Activated naive CD4-positive, alpha-beta T cell treated with anti-CD3 and anti-CD28 coated beads, Interleukin-2, amount 50 U/mL, for 72 hours (primary cell): ENCODE measurements at places on chromosomes 6 and 20. TPM values are rescaled to one million over a fixed set of nuclear protein-coding genes. Genes with fewer than 3 reads are reported as not detected.

Gene PLCB4
- total RNA-seq = not detected

GRCh38 chr20:3971145-3971544, 44.2 kb downstream of the RNF24 start:
- DNase-seq = no peak

DNA sequence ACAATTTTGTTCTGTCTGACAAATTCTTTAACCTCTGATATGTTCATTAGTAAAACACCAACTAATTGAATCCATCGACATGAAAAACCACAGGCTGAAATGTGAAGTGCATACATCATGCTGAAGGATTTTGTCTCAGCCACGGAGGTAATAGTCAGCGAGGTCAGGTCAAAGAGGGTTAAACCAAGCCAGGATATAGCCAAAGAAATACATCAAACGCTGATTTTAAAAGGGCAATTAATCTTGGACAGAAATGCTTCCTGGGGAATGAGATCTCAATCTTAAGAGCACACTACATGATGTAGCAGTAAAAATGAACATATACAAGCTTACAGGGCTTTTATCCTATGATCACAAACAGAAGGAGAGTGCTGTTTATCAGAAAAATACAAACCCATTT, 106.7 kb downstream of the PRDM1 start:
- DNase-seq = no peak

DNA sequence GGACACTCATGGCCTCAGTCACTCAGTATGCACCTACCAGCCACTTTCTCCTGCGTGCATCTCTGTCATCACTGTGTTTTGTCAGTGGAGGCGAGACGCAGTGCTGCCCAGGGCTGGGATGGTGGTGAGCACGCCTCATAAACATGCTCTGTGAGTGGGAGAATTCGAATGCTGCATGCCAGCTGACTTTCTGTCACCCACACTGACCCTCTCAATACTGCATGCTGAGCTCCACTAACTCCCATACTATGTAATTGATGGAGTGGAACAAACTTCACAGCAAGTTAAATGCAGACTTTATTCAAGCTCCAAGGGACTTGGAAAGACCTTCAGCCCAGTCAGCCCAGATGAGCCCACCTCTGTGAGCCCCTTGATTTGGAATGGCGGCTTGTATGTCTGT, 22.7 kb upstream of the GGTLC1 start:
- no peak for DNase-seq

- DNase-seq = no peak
These were observed 141.3 kb upstream of the MYLIP start for GRCh38 chr6:15987569-15987968.

DNA sequence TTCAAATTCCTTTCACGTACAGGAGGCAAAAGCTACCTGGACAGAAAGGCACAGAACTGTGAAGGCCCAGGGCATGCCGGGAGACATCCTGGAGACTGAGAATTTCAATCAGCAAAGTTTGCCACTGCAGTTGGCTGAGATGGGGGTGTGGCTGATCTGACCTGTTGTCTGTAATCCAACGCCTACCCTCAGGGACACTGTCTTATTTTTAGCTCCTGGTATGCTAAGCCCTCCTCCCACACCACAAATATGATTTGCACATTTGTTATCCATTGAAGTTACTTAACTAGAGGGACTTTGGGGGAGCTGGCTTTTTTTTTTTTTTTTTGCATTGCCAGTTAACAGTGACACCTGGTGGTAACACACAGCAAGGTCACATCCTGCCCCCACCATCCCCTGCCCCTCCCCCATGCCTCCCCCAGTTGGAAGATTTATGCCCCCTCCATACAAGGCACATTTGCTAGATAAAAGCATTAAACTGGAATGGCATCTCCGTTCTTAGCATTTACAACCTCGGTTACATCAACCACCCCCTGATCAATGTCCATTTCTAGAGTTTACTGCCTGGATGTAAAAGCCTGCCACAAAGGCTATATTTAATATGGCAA, 40.4 kb downstream of the TTI1 start:
- DNase-seq = no peak
